ENCODE measurements at places on chromosomes 16 and 17.

GRCh38 chr16:3256146-3256865, at the start of gene MEFV:
MEFV (minus strand) TSS chr16:3256633; CDS start chr16:3256587, 46 bp downstream.
- H3K4me3 ChIP-seq = no peak within 1 kb of the TSS
- no peak within 1 kb of the TSS for H3K27ac ChIP-seq
- H3K36me3 ChIP-seq = no peaks in the 10 kb centered on the region
- H3K27me3 ChIP-seq = no peaks in the 10 kb centered on the region
- DNase-seq = no peak

DNA sequence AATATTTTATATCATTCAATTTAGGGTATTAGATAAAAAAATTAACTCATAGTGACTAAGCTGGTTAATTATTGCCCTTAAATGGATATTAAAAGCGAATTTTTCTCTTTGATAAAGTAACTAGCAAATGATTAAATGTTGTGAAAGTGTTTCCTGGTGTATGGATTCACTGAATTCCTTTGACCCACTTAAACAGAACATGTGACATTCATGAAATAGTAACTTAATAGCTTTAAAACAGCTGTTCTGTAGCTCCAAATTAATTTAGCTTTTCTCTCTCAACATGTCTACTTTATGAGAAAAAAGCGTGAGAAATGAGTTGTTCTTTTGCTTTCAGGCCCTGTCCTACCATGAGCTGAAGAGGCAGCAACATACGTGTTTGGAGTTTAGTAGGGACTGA, 36.4 kb upstream of the APPBP2 start:
- H3K4me3 ChIP-seq = no peak overlapping the region
- no peak overlapping the region for H3K27ac ChIP-seq
- H3K27me3 ChIP-seq = no peaks in the 10 kb centered on the region
- no peak for DNase-seq

GRCh38 chr16:14302399-14303181, 231.5 kb downstream of the MRTFB start:
- peak; percentile 43 for DNase-seq
- no peaks in the 10 kb centered on the region for H3K36me3 ChIP-seq
- no peak overlapping the region for H3K27ac ChIP-seq
- peak overlapping the region; percentile 91 for H3K4me3 ChIP-seq
- H3K27me3 ChIP-seq = no peaks in the 10 kb centered on the region

DNA sequence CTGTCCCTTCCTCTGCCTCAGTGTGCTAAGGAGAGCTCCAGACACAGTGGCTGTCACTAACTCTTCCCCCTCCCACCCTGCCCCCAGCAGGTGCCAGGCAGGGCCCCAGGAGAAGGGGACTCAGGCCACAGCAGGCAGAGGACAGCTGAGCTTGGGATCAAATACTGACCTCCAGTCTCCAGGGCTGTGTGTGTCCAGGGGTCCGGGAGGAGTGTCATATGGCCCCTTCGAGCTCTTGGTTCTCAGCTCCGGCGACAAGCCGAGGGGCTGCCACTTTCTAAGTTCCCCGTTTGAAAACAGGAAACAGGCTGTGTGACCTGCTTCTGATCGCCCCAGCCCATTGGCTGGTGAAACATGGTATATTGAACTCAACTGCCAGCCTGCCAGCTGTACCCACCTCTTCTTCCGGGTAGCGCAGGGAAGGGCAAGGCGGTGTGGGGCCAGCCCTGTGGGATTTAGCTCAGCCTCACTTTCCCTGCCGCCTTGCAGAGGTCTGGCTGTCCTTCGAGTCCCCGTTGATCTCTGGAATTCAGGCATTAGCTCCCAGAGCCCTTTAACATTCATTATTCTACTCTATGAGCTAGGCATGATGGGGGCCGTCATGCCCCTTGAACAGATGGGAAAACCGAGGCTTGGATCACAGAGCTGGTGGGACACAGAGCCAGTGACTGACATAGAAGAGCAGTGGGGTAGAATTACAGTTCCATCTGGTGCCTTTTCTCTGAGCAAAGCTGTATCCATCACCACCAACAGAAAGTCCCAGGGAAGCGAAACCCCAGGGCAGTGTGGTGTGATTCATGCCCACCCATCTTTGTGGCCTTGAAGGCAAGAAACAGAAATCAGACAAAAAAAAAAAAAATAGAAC, at the start of gene SNX20:
TSS of gene SNX20 (minus strand) at position 292 of the 865 bp plus-strand sequence. CDS start 3,786 bp downstream, outside the sequence.
- H3K27me3 ChIP-seq = no peaks in the 10 kb centered on the region
- H3K4me3 ChIP-seq = no peak within 1 kb of the TSS
- no peak for DNase-seq
- H3K27ac ChIP-seq = no peak within 1 kb of the TSS
- no peaks in the 10 kb centered on the region for H3K36me3 ChIP-seq

DNA sequence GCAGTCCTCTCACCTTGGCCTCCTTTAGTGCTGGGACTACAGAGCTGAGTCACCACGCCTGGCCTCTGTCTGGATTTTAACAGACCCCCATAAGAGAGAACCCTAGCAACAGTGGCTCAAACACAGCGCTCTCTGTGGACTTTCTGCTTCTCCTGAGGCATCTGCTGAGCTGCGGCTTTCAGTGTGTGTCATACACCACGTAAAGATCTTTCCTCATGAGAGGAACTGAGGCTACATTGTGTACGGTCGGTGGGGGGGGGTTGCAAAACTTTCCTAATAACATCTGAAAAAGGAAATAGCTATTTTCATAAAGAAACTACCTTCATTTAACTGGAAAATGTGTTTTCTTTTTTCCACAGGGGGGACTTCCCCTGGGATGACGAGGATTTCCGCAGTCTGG, 32.9 kb downstream of the DEF8 start:
- no peak overlapping the region for H3K27ac ChIP-seq
- H3K4me1 ChIP-seq = no peaks in the 10 kb centered on the region
- H3K27me3 ChIP-seq = no peaks in the 10 kb centered on the region
- no peak for DNase-seq
- peaks cover 78% of the 10 kb centered on the region for H3K36me3 ChIP-seq

DNA sequence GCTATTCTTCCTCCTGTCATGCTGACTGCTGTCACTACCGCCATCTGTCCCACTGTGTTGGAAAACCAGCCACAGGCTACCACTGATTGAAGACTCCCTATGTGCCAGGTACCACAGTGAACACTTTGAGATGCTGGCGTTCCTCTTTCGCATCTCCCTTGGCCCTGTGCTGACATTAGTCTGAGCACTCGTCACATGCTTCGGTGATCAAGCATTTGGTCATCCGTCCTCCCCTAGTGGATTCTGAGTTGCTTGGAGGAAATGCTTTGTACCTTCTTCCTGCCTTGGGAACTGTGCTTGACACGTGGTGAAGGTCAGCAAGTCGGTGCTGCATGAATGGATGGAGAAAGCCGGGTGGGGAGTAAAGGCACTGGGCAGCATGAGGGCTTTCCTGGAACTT, 260.1 kb downstream of the SNX29 start:
- no peak for DNase-seq
- no peaks in the 10 kb centered on the region for H3K36me3 ChIP-seq
- H3K27me3 ChIP-seq = no peaks in the 10 kb centered on the region
- no peaks in the 10 kb centered on the region for H3K4me1 ChIP-seq

GRCh38 chr17:65583921-65584603, 22.6 kb upstream of the AXIN2 start:
- peaks cover 6% of the 10 kb centered on the region for H3K4me1 ChIP-seq
- H3K4me3 ChIP-seq = no peak overlapping the region
- H3K27me3 ChIP-seq = no peaks in the 10 kb centered on the region
- H3K27ac ChIP-seq = no peak overlapping the region
- DNase-seq = no peak
- H3K36me3 ChIP-seq = no peaks in the 10 kb centered on the region

Data from A673 (cell line).